ENCODE measurements at places on chromosomes 3 and 15.
A peak's percentile ranks its signal among the peaks of the same experiment; 100 is the strongest.

GRCh38 chr15:58469432-58470353 is 37.9 kb downstream of the LIPC start:
- no peak for DNase-seq

- DNase-seq: no peak
Measured at GRCh38 chr15:38878926-38879325, 314.3 kb upstream of the RASGRP1 start.

DNA sequence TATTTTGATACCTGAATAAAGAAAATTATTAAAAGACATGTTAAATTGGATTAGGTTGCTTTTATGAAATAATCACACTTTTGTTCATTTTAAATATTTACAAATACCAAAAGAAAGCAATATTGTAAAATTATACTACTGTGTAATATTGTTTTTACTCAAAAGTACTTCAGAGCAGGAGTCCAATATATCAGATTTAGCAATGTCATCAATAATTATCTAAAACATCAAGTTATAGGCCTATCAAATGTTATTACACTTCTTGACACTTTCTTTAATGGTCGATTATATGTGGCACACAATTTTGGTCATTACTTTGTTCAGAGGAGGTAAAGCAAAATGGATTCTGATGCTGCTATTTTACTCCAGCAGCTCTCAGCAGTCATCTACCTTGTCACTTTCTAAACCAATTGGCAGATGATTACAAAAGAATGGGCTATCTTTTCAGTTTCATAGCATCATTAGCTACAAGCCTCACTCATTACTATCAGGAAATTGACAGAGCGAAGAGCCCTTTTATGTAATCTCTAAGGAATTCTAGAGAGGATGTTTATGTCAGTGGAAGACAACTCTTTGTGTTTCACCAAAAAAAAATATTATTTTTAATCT is 318.6 kb downstream of the PLOD2 start:
- no peak for DNase-seq

DNA sequence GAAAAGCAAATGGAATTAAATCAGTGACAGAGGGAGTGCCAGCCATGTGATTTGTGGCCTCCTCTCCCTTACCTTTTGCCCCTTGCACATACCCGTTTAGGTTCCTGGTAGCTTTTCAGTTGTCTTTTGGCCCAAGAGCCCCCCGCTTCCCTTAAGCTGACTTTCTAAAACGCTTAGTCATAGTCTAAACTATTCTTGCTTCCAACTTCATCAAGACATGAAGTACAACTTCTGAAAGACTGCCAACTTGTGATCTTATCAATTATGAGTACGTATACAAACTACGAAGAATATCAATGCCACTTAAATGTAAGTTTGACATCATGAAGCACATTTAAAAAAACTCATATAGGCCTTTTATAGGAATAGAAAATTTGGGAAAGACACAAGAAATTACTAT is 61.9 kb downstream of the EIF3J start:
- no peak for DNase-seq

DNA sequence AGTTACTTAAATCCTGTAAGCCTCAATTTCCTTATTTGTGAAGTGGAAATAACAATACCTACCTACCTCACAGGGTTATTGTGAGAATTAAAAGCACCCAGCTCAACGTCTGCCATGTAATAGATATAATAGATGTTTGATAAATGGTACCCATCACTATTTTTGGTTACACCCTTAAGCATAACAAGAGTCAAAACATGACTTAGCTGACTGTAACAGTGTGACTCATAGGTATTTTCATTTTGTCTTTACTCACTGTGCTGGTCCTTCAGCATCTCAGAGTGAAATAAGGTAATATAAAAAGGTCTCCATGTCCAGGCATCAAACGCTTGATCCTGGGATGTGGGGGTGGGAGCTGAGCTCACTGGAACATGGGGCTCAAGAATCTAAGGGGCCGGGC is 3.1 kb downstream of the CPLX3 start:
- DNase-seq: no peak

- DNase-seq: no peak
Measured at GRCh38 chr3:114496021-114496434, 202.2 kb downstream of the TIGIT start.

GRCh38 chr15:44711743-44712345 is 527 bp downstream of the B2M start:
- DNase-seq: peak; percentile 62

Measured in central memory CD8-positive, alpha-beta T cell (primary cell).